ENCODE measurements at places on chromosomes 12 and 14.
A peak's percentile ranks its signal among the peaks of the same experiment; 100 is the strongest.

GRCh38 chr12:46258129-46258528, 10.7 kb downstream of the SLC38A1 start:
- DNase-seq: no peak

GRCh38 chr12:112117685-112118084, 7.7 kb upstream of the TRAFD1 start:
- DNase-seq: no peak

DNA sequence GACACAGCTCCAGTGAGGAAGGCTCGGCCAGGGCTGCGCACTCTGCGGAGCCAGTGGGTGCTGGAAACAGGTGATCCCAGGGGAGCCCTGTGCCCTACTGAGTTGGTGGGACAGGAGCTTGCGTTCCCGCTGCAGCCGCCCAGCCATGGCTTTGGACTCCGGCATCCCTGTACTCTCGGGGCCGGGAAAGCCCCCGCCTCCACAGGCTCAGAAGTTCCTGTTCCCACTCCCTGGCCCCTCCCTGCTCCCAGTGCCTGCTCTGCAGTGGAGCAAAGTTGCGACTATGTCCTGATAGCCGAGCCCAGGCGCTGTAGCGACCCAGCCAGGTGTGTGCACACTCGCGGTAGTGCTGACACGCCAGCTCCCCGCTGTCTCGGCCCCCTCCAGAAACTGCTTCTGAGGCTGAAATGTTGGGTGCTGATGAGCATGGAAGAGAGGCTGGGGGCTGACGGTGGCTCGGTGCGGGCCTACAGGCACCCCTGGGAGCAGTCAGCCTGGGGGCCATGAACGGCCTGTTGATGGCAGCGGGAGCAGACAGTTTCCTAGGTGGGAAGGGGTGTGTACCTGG, 344.6 kb upstream of the MGAT4C start:
- no peak for DNase-seq

DNA sequence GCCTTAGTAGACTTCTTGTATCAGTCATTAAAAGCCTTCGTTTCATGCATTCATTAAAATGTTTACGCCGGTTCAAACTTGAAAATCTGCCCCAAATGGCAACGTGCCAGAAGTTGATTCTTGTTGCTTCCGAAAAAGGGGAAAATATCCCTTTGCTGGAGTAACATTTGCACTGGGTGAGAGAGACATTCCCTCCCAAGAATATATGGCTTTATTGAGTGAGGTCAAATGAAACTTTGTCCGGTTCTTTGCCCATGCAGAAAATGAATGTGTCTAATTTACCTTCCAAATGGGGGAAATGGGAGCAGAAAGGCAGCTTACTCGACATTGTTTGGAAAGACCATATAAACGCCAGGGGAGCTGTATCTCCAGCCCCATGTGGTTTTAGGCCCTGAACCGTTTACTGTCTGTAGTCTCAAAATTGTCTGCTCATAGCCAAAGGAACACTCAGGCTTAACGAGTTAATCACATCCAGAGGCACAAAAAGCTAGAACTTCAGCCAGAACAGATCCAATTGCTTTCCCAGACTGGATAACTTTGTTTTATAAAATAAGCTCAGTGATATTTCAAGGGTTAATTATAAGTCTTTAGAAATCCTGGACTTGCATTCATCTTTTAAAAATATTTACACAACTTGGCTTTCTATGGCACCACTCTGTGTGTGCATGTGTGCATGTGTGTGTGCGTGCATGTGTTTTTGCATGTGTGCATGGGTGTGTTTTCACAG, 2.9 kb upstream of the EMP1 start:
- no peak for DNase-seq

DNA sequence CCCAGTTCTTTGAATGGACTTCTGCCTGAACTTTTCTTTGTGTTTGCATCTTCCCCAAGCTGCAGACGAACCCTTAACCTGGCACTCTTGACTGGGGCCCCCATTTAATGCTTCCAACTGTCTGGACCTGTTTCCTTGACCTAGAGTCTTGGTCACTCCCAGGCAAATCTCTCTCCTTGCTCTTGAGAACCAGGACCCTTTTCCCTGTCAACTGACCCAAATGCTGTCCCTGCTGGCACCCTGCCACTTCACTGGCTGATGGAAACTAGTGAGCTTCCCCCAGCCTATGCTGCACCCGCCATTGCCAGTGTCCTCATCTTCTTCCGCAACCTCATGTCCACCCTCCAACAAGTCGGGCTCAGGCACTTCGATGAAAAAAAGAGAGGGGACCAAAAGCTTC, 79.5 kb downstream of the PRIMA1 start:
- no peak for DNase-seq

GRCh38 chr12:100450735-100451134, 22.9 kb upstream of the NR1H4 start:
- peak; percentile 48 for DNase-seq

DNA sequence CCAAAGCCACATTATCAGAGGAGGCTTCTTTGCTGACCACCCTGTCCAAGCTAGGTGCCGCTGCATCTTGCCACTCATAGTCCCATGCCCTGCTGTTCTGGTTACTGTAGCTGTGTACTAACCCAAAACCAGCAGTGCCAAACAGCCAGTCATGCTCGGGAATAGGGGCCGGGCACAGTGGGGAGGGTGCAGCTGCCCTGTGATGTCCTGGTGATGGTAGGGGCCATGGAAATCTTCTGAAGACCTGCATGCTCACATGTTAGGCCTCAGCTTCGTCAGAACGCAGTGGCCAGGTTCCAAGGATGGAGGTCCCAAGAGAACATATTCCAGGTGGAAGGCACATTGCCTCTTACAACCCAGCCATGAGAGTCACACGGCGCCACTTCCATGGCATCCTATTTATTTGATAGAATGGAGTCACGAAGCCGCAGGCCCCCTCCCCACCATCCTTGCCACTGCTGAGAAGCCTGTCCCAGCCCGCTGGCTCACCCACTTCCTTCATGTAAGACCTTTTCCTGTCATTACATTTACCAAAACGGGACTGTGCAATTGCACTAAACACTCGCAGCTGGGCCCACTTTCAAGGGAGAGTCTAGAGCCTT, 48.5 kb downstream of the FAM222A start:
- no peak for DNase-seq

GRCh38 chr12:19894803-19895202, 455.5 kb downstream of the AEBP2 start:
- DNase-seq: peak; percentile 65

All from choroid plexus epithelial cell (primary cell).